ENCODE measurements at places on chromosomes 7 and 10.

DNA sequence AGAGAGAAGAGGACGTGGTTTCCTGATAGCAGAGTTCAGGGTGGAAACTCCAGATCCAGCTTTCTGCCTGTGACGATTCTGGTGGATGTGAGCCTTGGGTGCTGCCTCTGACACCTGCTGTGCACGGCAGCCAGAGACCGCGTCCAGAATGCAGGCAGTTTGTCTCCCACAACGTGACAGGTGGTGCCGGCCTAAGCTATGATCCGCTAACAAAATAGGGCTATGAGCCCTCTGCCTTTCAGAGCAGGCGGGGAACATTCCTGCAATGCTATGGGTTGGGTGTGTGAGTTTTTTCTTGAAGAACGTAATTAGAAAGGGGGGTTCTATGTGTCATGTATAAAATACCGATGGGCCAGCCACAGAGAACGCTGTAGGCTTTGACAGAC, 297.3 kb upstream of the PRKCQ start:
- no peak for DNase-seq

GRCh38 chr7:94633014-94633341, 23.0 kb downstream of the SGCE start:
- DNase-seq: no peak

DNA sequence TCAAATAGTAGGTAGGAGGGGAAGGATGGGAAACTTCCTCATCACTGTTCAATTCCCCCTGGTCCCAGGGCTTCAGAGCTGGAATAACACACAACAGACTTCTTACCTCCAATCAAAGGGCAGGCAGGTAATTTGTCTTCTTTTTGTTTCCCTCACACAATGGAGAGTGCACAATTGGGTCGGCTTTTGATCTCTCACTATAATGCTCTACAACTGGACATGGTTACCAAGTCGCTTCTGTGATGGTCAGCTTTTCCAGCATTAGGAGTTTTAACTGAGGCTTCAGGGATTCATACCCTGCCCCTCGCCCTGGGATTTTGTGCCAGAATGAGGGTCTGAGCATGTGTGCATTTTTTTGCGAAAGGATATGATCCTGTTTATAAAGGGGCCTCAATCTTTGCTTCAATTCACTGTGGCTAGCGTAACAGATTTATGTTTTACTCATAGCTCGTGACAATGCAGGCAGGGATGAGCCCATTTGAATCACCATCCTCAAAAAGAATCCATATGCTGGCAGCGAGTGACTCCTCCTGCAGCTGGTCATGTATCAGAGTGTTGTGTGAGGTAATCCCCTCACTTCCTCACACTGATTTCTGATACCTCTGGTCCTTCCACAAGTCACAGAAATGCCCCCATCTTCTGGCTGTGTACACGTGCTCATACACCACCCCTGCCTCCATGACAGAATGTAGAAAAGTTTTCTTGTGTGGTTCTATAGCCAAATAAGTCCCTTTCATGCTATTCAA, 189.6 kb downstream of the CTTNBP2 start:
- no peak for DNase-seq

- DNase-seq: peak; percentile 27
These were observed at the start of gene PWWP2B for GRCh38 chr10:132397036-132397541. PWWP2B (plus strand) TSS chr10:132397200; CDS start chr10:132397227, 27 bp downstream.

GRCh38 chr7:112411186-112411795, 39.0 kb upstream of the IFRD1 start:
- DNase-seq: no peak

DNA sequence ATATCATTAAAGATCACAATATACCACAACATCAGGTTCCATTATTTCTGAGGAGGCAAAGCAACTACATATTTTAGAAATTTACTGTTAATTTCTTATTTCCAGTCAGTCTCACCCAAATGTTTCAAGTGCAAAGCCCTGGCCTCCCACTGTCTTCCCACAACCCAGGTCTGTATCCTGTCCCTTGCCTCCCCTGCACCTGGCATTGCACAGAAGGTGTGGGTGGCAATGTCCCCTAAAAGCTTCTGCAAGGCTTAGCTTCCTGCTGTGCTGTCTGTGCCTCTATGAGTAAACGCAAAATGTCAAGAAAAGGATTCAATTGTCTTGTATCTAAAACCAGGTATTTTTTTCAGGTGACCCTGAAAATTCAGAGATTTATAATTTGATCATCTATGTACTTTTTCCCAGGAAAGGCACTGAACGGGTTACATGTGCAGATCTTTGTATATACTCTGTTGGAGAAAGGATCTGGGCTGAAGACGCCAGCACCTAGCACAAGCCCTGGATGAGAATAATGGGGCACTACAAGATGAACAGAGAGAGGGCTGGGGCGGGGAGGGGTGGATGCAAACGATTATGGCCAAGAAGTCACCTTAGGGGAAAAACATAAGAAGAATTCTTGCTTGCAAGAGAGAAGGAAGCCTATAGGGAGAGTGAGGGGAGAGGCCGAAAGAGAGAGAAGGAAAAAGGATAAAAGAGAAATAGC, 3.1 kb upstream of the ANTXRL start:
- no peak for DNase-seq

DNA sequence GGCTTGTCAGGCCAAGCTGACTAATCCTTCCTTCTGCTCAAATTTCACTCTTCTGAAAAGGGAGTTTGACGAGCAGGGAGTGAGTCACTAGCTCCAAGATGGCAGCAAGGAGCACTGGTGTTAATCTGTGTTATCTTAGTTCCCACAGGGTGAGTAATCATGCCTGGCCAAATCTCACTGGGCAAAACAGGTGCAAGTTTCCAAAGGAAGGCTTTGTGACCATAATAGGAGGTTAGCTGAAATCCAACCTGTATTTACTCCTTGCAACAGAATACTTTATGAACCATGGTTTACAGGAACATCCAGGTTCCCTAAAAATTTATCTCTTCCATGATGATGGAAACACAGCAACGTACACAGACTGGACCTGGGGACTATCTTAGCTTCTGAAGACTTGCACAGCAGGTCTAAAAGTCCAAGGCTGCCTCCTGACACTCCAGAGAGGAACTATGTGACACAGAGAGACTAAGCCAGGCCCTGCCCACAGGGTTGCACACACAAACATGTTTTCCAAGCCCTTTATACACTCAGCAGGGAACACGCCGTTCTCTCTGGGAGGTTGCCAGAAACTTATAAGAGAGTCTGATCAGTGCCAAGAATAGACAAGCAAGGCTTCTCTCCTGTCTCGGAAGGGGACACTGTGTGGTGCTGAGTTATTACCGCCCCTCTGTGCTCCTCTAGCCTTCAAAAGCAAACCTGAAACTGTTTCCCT, 46.3 kb downstream of the PDK4 start:
- DNase-seq: no peak

- no peak for DNase-seq
These were observed 17.8 kb downstream of the HYAL4 start for GRCh38 chr7:123862775-123863174.

GRCh38 chr7:45712872-45713668, 138.9 kb downstream of the ADCY1 start:
- no peak for DNase-seq

GRCh38 chr10:131982796-131983195, 1.1 kb upstream of the BNIP3 start:
- DNase-seq: no peak

DNA sequence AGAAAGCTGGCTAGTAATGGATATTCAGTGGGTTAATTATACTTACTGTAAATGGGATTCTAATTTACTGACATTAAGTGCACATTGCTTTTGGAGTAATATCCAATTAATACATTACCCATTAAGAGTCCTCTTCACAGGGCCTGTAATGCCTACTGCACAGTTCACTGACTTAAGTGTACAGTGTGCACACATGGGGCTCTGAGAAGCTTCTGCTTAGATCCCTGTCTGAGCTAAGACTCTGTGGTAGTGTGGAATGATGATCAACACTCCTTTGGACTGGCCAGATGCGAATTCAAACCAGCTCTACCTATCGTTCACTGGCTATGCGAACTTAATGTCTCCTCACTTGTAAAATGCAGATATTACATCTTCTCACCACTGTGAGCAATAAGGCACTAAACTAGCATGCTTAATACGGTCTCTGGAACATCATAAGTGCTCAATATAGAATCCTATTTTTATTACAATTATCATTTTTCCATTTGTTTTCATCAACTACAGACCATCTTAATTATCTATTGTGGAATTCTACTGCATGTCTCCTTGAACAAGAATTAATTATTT, 53.8 kb upstream of the SEC61G start:
- no peak for DNase-seq

GRCh38 chr7:52758356-52758755, 277.1 kb upstream of the POM121L12 start:
- DNase-seq: no peak

GRCh38 chr10:69088801-69089501, 1.0 kb downstream of the SRGN start:
- peak; percentile 92 for DNase-seq

DNA sequence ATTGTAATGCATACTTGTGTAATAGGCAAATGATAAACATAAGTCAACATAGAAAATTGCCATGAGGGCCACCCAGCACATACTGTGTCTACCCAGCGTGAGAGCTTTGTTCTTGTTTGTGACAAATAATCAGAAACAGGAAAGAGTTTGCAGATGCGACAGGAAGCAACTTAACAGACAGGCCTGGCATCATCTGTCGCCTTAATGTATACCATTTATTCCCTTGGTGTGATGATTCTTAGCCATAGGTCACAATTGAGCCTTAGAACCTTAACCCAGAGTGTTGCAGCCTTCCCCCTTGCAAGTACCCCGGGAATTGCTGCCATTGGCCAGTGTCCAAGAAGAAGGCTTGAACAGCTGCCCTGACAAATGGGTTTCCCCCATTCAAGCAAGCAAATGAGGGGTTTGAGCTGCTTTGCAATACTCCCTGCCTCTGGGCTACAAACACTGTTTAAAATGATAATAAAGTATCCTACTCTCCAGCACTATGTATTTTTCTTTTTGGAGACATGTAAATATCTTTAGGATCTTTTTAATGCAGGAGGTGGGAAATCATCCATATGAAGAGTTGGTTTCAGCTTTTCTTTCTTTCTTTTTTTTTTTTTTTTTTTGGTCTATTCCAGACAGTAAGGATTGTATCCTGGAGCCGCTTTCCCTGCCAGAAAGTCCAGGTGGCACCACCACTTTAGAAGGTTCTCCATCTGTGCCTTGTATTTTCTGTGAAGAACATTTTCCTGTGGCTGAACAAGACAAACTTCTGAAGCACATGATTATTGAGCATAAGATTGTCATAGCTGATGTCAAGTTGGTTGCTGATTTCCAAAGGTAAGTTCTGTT, 80.0 kb downstream of the ZNF277 start:
- DNase-seq: peak; percentile 2

DNA sequence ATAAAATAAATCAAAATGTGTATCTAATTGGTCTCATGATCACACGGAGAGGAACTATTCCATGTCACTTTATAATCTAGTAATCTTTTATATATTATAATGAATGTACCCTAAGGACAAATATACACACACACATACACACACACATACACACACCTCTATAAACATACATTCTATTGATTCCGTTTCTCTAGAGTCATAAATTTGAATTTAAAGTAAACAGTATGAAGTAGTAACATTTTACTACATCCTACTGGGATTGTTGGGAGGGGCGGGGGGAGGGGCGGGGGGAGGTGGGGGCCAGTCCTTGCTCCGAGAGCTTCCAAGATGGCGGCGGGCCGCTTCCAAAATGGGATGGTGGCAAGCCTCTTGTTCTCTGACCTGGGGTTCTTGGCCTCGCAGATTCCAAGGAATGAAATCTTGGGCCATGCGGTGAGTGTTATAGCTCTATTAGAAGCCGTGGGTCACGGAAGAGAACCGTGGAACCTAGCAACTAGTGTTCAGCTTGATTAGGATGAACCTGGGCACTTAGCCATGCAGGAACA, 143.2 kb downstream of the REEP3 start:
- DNase-seq: no peak

DNA sequence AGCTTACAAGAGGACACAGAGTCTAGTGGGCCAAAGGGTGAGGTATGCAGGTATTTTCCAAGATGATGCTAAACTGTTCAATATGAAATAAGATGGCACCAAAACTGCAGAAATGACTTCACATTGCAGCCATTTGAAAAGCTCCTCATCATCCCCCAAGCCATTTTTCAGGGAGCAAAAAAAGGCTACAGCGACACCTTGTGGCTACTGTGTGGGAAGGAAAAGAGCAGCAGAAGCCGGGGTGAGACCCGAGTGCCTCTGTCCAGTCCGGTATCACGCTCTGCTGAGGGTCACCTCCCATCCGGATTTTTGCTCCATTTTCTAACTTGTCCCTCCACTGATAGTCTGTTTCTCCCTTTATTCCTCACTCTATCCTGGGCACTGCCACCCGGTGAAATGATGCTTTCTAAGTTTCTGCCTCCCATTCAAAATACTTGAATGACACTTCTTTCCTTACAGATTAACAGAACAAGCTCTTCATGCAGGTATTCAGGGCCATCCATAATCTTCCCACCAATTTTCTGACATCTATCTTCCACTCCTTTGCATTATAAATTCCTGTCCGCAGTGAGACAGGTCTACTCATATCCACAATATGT, 220.2 kb downstream of the DGKI start:
- DNase-seq: peak; percentile 64

- no peak for DNase-seq
These were observed 39.8 kb upstream of the NUB1 start for GRCh38 chr7:151301471-151302462.

DNA sequence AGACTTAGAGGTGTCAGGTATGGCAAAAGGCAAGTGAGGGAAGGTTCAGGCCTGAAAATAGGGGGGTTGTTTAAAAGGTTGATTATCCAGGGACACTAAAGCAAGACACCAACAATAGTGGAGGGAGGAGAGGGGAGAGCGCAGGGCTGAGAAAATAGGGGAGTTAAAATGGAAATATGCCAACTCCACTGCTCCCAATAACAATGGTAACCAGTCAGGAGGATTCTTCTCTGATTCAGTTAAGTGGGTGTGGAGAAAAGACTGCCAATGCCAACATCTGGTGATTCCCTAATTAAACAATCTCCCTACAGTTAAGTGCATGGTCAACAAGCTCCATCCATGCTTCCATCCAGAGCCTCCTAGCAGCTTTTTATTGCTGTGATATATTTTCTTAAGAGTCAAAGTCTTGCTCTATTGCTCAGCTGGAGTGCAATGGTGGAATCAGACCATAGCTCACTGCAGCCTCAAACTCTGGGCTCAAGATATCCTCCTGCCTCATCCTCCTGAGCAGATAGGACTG, 183.3 kb downstream of the JAZF1 start:
- no peak for DNase-seq

GRCh38 chr10:29642990-29643389, 8.2 kb upstream of the SVIL start:
- DNase-seq: no peak

GRCh38 chr10:101841826-101842225, 1.8 kb downstream of the KCNIP2 start:
- DNase-seq: no peak

DNA sequence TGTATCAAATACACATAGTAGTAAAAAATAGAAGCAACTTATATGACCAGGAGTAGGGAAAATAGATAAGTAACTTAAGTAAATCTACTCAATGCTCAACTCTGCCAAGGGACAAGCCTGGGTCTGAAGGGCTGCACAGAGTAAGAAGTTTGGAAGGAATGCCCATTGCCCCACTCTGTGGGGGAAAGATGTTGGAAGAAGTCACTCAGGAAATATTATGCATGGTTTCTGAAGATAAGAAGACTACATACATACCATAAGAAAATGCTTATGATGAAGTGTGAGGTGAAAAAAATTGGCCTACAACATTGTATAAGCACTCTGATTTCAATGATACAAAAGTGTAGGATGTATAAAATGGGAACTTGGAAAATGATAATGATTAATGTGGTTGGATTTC, 54.0 kb downstream of the LAMB4 start:
- DNase-seq: no peak
